ENCODE measurements at places on chromosomes 16 and 17.

GRCh38 chr17:61322325-61323002, 77.2 kb upstream of the TBX2 start:
- no peak for DNase-seq

DNA sequence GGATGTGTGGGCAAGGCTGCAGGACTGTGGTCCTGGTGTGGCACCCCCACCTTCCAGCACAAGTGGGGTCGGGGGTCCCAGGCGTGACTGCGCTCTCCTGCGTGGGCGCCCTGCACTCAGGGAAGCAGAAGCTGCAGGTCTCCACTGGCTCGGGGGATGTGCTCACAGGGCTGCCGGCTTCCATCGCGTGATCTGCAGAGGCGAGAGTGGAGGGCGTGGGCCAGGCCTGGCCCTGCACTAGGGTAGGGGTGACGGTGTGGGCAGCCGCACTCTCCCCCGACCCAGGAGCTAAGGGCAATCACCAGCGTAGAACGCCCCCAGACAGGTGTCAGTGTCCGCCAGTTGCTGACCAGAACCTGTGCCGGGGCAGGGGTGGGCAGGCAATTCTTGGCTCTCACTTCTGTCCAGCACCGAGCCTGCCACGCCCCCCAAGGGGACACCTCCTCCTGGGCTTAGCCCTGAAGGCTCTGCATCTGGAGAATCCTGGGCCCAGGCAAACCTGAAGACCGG, 32.3 kb downstream of the TNFRSF13B start:
- DNase-seq = no peak

DNA sequence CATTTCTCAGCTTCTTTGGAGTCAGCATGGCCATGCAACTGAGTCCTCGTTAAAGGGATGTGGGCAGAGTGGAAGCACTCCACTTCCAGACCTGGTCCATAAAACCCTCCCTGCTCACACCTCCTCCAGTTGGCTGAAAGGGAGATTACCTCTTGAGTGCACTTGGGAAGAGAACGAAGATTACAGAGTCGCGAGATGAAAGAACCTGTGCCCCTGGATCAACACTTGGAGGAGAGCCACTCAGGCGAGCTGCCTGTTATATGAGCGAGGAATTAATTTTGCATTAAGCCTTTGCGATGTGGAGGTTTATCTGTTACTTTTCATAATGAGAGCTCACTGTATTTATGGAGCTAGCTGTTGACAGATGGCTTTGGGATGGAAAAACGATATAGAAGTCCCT, 147.9 kb downstream of the MAF start:
- no peak for DNase-seq

DNA sequence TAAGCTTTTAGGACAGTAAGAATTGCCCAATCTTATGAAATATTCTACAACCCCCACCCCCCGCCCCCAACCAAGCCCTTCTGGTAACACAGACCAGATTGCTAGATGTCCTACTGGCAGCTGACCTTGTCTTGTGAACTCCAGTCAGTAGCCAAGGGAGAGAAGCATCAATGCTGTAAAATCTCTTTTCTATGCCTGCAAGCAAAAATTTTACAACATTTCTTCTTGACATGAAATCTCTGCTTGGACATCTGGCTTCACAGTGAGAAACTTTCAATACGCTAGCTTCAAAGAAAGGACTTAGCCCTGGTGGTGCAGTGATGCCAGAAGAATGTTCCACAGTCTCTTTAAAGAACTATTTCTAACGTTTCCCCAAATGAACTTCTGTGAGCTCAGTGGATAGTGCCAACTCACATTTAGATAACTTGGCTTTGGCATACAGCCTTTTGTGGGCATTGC, 169.3 kb upstream of the AXIN2 start:
- no peak for DNase-seq

- DNase-seq = peak; percentile 42
Observed at GRCh38 chr16:58409316-58409973, 17.2 kb downstream of the GINS3 start.

DNA sequence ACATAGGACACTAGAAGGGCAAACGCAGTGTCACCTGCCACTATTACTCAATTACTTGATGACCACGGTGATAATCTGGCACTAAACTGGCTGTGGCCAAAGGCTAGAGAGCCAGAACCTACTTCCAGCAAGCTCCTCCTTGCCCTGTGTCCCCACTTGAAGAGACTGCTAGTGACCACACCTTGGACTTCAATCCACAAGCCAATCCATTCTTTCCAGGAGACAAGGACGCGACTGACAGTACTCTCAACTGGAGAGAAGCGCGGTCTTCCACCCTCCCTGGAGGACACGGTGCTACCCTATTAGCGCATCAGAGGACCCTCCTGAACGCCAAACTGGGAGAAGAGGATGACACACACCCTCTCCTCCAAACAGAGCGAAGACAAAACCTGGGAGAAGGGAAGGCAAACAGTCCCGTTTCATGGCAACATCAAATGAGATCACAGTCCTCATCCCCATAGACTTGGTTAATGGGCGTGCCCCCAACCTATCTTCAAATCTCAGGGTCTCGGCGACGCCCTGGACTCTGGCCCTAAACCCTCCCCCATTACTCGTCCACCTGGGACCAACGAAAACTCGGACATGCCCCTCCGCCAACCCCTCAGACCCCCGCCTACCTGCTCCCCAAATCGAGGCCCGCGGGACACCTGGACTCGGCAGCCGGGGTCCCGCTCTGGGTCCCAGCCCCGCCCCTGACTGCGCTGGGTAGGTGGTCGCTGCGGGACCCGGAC, 508 bp downstream of the FLCN start:
- DNase-seq = peak; percentile 16

- DNase-seq = no peak
Observed at GRCh38 chr17:31379597-31380205, 11.8 kb upstream of the RAB11FIP4 start.

- no peak for DNase-seq
Observed at GRCh38 chr17:31722251-31723056, 136.6 kb downstream of the COPRS start.

- DNase-seq = no peak
Observed at GRCh38 chr17:35376245-35376644, 2.8 kb upstream of the SLFN11 start.

GRCh38 chr17:69928611-69929010, 146.4 kb upstream of the KCNJ16 start:
- no peak for DNase-seq

- no peak for DNase-seq
Observed at GRCh38 chr16:77877712-77878347, 89.5 kb downstream of the VAT1L start.

DNA sequence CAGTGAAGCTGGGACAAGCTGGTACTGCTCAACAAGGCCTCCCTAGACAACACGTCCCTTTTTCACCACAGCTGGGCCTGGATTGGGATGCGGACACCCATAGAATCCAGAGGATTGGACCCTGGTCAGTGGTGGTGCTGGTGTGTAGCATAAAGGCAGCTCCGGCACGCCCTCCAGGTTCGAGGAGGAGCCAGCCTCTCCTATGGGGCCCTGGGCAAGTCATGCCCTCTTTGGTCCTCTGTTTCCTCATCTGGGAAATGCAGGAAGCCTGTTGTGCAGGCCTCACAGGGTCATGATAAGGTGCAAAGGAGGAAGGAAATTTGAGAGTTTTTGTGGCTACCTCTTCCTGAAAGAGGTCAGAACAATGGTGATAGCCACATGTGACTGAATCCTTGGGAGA, 1741.7 kb downstream of the TP53TG3F start:
- DNase-seq = no peak

GRCh38 chr16:88643644-88643932, 5.2 kb downstream of the IL17C start:
- DNase-seq = no peak

DNA sequence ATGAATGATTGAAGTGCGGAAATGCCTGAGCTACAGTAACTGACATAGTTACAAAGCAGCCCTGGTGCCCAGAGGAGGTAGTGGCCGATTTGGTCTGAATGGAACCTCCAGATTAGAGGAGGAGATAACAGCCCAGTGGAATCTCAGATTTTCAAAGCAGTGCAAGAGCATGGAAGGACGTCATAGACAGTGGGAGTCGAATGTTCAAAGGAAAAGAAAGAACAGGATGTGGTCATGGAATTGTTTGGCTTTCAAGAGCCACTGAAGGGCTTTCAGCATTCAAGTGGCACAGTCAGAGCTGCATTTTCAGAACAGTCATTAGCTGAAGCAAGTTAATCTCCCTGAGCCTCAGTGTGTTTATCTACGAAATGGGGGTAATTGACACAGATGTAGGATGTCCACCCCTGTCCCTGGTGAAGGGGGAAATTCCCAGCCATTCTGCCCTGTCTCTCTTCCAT, 104.6 kb upstream of the CACNG3 start:
- no peak for DNase-seq

- no peak for DNase-seq
Observed at GRCh38 chr16:85580684-85581083, 32.4 kb upstream of the GSE1 start.

GRCh38 chr17:83080579-83080857, 1.1 kb downstream of the METRNL start:
- no peak for DNase-seq

DNA sequence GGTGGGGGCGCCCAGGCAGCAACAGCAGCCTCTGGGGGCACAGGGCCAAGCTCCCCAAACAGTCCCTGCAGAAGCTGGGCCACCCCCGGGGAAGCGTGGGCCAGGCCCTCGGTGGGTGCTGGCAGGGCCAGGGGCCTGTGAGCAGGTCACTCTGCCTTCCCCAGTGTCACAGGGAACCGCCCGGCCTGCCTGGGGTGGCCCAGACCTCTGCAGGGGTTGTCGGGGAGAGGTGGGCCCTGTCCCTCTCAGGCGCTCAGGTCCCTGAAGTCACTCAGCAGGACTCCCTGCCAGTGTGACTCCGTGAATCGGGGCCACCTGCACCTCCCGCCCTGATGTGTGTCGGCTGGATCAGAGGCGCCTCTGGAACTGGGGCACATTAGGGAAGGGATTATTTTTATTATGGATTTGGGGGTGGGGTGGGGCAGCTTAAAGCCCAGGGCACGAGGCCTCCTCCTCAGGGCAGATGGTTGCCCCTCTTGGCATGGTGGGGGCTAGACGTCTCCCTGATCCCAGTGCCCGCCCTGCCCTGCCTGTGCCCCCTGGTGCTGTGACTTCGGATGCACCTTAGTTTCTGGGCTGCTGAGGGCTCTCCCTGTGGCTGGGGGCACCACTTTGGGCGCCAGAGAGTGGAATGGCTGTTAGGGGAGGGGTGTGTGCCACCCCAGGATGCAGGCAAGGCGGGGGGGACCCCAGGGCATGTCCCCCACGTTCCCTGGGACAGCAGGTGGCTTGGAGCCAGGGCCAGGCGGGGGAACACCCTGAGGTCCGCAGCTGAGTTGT, 1.2 kb upstream of the GNG13 start:
- no peak for DNase-seq

- no peak for DNase-seq
Observed at GRCh38 chr17:82061047-82061925, 4.3 kb downstream of the DUS1L start.

GRCh38 chr17:7252176-7253043, at the start of gene ELP5:
ELP5 (plus strand) TSS chr17:7252215; CDS start chr17:7252551, 336 bp downstream.
- DNase-seq = peak; percentile 82

- no peak for DNase-seq
Observed at GRCh38 chr17:40558300-40558889, 6.9 kb downstream of the CCR7 start.

DNA sequence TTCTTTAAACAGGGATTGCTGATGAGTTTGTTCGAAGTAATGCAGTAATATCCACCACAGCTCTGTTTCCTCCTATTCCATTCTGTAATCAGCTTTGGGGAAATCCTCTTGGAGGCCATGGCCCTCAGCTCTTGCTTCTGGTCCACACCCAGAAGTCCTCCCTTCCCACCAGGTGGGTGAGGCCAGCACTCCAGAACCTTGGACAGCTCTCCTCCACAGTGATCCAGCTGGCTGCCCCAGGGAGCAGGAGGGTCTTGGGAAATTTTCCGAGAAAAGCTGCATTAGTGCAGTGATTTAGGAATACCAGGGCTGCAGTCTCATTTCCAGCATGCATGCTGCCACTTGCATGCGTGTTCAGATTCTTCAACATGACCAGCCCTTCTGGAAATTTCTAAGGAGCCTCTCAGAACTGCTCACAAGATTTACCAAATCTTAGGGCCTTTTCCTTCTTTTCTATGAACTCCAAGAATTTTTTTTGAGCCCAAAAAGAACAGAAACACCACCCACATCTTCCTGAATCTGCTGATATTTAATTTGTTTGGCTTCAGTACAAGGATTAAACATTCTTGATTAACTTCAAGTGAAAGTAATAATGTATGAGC, 4.2 kb downstream of the SMPD3 start:
- DNase-seq = no peak

DNA sequence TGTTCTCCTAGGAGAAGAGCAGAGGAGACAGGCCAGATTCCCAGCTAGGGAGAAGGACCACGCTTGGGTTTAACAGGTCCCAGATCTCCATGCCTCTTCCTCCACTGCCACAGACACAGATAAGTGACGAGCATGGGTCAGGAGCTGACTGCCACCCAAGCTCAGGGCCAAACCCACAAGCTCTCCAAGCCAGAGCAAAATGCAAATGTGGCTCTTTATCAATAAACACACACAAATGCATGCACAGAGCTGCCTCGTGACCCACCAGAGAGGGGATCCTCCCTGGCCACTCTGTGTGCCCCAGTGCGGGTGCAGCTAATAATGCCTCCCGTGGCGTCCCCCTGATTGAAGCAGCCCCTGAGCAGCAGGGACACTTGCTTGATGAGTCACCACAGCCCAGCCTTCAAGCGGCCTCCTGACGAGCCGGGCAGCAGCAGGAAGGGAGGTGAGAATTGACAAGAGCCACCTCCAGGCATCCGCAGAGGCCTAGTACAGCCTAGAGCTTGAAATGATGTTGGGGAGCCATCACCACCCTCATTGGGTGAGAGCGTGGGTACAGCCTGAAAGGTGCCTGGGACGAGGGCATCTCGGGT, 143.9 kb downstream of the CCDC182 start:
- DNase-seq = no peak

DNA sequence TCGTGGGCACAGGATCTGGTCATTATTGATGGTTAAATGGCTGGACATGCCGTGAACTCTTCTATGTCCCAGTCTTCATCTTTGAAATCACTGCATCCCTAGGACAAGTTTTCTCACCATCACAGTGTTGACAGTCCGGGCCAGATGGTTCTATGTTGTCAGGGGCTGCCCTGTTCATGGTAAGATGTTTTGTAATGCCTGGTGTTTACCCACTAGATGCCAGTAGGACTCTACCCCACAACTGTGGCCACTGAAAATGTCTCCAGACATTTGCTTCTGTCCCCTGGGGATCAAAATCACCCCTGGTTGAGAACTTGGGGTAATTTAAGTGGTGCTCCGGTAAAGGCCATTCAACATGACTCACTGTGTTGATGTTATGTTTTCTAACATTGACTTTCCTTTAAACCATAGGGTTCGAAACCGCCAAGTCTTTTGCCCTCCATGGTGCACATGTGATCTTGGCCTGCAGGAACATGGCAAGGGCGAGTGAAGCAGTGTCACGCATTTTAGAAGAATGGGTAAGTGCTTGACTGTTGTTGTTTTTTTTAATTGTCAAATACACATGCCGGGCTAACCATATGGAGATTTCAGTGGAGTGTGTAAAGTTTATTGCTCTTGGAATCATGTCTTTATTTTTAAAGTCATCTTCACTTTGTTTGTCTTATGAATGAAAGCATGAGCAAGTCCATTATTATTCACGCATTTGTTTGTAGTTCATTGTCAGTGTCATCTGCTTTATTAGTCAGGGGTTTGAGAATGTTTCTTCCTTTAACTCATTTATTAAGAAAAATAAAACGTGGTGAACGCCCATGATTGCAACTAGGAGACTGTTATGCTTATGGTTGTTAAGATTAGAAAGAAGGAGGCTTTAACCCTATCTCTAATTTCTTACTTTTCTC, 64.6 kb downstream of the WWOX start:
- DNase-seq = no peak

GRCh38 chr17:31068291-31068690, 26.5 kb upstream of the NF1 start:
- no peak for DNase-seq

All from amygdala (tissue), 56 donors.